ENCODE measurements at places on chromosomes 2 and 18.

DNA sequence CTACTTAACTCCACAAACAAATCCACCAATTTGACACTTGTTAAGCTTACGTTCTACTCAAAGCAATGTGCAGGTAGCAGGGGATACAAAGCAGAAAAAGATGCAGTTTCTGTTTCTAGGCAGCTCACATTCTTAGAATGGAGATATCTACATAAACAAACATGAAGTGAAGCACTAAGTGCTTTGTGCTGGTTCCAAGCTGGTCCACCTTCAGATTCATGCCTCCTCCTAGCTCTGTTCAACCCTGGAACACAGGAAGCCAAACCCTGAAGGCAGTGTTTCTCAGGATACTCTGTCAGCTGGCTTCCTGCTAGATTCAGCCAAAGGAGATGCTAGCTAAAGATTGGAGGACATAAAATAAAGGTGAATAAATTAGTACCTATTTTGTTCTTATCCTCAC, 55.3 kb upstream of the NOL4 start:
- DNase-seq, result no peak

- no peak for DNase-seq
These were observed 58.1 kb upstream of the SLC66A3 start for GRCh38 chr2:11097038-11097720.

DNA sequence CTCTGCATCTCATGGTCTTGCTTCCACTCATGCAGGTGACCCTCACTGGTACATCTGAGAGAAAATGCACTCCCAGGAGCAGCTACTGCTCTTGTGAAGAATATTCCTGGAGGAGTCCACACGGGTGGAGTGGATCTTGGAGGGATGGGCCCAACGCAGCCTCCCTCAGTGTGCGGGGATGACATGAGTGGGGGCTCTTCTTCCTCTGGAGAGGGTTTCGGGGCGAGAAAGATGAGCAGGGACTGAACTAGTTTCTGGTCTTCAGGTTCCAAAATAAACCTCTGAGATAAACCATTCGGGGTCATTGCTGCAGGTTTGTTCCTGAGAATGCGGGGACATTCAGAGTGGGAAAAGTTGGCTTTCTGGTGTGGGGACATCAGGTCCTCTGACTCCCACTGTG, 39.1 kb downstream of the COPS8 start:
- DNase-seq, result no peak

DNA sequence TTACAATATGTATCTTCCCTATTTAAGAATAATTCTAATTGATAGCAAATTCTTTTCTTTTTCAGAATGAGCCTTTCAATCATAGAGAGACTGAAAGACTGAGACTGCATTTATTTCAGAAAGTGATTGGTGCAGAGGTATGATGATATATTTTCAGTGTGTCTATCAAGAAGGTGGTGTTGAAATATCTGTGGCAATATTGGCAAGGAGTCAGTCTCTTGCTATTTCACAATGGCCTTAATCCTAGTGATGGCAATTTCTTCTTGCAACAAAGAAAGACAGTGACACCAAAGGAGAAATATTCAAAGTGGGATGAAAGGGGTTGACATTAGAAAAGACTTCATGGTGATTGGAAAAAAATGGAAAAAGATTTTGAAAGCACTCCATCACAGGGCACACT, 21.7 kb upstream of the ZBTB14 start:
- no peak for DNase-seq

- DNase-seq, result no peak
These were observed 19.0 kb downstream of the DYNC1I2 start for GRCh38 chr2:171706152-171706803.

DNA sequence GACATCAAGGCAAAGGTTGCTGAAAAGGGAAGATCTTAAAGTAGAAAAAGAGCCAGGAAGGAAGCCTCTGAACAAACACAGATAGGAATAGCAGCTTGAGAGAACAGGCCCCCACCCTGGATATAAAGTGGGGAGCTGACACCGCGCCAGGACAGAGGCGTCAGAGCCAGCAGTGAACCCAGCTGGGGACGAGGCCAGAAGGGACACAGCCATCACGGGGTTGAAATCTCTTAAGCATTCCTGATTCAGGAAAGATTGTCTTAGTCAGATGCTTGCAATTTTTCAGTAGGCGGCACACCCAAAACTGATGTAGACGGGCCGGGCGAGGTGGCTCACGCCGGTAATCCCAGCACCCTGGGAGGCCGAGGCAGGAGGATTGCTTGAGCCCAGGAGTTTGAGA, 93.8 kb upstream of the PHLPP1 start:
- DNase-seq, result no peak

DNA sequence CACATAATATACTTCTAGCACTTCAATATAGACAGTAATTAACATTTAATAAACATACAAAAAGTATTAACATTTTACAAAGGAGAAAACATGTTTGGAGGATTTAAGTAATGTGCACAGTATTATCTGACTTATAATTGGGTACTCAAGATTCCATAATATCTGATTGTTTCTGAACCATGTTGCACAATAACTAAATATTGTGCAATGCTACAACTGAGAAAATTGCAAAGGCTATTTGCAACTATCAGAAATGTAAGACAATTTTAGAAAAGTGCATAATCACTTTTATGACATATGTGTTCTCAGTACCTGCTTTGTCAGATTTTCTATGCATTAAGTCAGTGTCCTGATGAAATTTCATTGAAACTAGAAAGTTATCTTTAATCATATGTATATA, 934.6 kb downstream of the SOCS6 start:
- DNase-seq, result no peak

DNA sequence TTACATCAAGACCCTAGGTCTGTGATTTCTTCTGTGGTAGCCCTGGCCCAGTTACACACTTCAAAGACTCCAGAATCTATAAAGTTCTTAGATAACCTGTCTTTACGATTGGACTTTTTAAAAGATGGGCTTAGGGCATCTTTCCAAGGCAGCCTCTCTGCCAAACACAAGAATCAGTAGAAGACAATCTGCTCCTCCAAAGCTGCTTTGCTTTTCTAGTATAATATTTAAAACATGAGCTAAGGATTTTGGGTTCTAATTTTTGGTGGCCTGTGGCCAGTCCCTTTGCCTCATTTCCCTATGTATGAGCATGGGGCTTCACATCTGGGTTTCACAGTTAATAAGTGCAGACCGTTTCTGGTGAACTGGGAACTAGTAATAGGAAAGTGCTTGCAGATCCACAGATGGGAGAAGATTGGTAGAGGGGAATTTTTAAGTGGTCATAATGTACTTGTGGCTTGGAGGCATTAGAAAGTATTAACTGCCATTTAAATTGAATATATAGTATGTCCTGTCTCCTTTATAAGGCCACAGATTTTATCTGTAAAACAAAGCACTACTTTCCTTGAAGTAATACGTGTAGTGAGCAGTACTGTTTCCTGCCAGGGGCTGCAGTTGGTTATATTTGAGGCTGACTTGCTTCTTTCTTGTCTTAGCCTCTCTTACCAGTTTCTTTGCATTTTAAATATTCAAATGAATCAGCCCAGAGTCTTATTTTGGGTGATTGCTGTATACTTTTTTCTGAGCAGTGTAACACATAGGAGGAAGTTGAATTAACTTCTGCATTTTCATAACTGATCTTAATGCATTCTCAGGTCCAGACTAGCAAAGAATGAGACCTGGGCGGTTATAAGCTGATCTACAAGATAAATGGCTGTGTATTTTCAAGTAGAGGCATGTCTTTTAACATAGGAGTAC, 1.5 kb downstream of the ARPC2 start:
- DNase-seq, result no peak

- DNase-seq, result no peak
These were observed 449.7 kb upstream of the CWC22 start for GRCh38 chr2:180456801-180457200.

DNA sequence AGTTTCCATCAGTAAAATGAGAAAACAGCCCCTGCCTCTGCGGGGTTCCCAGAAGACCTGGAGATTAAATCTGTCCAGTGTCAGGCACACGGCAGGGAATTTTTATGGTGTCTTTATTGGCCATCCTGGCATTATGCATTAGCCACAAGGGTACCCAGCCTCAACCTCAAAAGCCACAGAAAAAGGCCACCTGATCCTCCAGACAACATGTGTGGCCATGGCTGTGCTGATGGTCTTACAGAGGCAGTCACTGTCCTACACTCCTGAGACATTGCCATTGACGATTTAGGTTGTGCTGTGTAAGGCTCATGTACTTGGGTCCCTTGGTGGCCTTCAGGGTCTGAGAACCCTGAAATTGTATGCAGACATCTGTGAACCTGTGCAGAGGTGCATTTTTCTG, 115.6 kb downstream of the SMAD7 start:
- no peak for DNase-seq

DNA sequence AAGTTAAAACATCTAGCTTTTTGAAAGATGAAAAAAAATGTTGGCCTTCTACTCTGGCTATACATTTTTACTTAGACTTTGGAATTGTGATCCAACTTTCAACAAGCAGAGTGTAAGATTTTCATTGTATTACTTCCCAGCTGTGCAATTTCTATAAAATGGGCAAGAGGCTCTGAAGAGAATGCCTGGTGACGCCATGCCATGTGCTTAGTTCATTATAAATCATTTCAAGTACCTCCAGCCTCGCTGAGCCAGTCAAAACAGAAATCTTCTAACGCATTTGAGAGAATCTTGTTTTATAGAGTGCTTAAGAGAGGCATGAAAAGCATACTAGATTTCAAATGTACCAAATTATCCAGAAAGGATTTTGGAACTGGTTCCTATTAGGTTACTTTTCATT, 10.1 kb upstream of the STK17B start:
- no peak for DNase-seq

- DNase-seq, result no peak
These were observed 22.1 kb downstream of the FIGN start for GRCh38 chr2:163713534-163714311.

DNA sequence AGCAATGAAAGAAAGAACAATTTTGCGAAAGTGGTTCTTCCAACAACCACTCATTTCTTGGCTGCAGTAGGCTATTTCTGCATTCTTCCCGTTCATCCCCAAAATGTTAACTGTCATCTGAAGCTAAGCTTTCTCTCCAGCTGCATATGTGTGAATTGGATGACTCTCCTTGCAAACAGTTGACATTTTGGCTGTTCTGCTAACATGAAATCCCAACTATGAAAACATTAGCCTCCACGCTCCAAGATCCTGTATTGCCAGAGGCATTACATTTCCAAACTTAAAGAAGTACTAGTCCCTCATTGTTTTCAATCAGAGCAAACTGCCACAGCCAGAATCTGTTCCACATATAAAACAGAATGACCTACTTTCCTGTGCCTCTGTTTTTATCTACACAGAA, 88.5 kb downstream of the TGIF1 start:
- no peak for DNase-seq

DNA sequence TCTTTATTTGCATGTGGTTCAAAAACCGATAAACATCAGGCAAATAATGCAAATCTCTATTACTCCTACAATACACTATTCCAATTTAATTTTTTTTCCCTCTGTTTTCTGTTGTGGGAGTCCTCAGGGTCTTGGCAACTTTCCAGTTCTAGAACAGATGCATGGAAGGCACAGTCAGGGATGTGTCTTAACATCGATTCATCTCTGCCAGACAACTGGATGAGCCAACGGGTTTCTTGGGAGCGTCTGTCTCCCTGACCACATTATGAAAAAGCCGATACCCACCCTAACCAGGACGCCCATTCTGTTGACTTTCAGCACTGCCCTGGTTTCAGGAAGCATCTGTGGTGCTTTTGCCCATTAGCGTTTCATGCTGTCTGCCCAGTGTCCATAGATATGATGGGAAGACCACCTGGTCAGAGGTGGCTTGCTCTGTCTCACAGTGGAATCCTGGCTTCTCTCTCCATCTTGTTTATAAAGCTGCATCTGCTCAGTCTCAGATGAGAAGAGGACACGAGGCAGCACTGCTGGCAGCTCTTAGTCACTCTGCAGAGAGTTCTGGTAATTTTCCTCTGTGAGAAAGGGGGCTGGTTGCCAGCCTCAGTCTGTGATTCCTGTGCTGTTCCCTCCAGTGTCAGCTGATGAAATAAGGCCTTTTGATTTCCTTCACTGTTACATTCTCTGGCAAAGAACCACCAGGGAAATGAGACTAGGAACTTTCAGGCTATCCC, 57.9 kb upstream of the KCNE4 start:
- DNase-seq, result no peak

GRCh38 chr18:26993568-26993967, 128.1 kb upstream of the AQP4 start:
- no peak for DNase-seq

- no peak for DNase-seq
These were observed 22.6 kb upstream of the FZD5 start for GRCh38 chr2:207792244-207792785.

GRCh38 chr2:100004959-100005387, 137.4 kb downstream of the AFF3 start:
- no peak for DNase-seq

GRCh38 chr2:183123117-183123958, 905 bp upstream of the NUP35 start:
- DNase-seq, result no peak

GRCh38 chr2:21183726-21184125, 60.0 kb downstream of the TDRD15 start:
- DNase-seq, result no peak

DNA sequence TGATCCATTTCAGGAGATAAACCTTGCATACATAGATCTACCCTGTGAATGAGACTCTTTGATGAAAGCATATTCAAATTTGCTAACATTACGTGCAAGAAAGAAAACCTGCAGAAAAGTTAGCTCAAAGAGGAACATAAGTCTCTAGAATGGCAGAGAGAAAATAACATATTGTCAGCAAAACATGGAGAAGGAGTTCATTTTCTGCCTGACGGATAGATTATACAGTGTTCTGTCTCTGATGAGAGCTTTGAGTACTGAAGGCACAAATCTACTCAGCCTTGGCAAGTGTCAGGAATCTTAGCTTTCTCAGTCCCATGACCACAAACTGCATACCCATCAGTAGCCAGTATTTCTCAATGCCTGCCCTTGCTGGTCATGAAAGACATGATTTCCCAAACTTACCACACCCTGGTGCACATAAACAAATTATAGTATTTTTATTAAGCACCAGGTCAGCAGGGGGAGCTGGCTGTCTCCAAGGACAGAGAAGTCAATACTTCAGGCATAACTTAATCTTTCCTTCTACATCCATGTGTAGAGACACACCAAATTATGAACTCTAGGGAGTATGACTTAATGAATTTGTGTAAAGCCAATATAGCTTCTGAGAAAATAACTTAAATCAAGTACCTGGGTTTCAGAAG, 401.2 kb upstream of the SOX11 start:
- no peak for DNase-seq

DNA sequence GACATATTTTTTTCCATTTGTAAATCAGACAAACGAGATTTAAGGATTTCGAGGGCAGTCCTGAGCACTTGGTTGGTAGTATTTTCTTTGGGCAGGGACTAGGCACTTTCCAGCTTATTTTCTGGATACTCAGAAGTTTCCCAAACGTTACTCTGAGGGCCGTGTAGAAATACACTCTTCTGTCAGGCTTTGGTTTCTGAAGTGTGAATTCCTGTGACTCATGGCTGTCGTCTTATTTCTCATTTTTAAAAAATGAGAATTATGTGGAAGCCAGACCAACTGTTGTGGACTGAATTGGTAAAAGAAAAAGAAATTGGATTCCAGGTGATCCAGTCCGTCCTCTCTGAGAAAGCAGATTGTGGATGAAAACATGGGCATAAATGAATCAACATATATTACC, 658.6 kb upstream of the FANCL start:
- DNase-seq, result no peak

Data from stimulated activated CD8-positive, alpha-beta memory T cell treated with anti-CD3 and anti-CD28 coated beads, Interleukin-15, amount 100 ng/mL, for 24 hours (primary cell).